Activated CD8-positive, alpha-beta T cell treated with anti-CD3 and anti-CD28 coated beads for 36 hours (primary cell): ENCODE measurements at places on chromosomes 7 and 10. TPM values are rescaled to one million over a fixed set of nuclear protein-coding genes. Genes with fewer than 3 reads are reported as not detected.

GRCh38 chr7:150800581-150801241 is at the start of gene TMEM176A:
TSS of gene TMEM176A (plus strand) at chr7:150800769. CDS start at chr7:150801551, 782 bp downstream.
- peaks cover 38% of the 10 kb centered on the region for H3K27me3 ChIP-seq
- DNase-seq: peak; percentile 19
- H3K36me3 ChIP-seq: no peaks in the 10 kb centered on the region
- peaks cover 5% of the 10 kb centered on the region for H3K4me1 ChIP-seq
- H3K4me3 ChIP-seq: peak within 1 kb of the TSS; percentile 30

- no peaks in the 10 kb centered on the region for H3K4me1 ChIP-seq
- no peaks in the 10 kb centered on the region for H3K27me3 ChIP-seq
- H3K27ac ChIP-seq: no peak overlapping the region
- H3K36me3 ChIP-seq: peaks cover 4% of the 10 kb centered on the region
- DNase-seq: peak; percentile 41
Observed at GRCh38 chr10:58291538-58292174, 22.7 kb downstream of the CISD1 start.

GRCh38 chr10:60570896-60571295 is 181.2 kb upstream of the ANK3 start:
- H3K36me3 ChIP-seq: peaks cover 1% of the 10 kb centered on the region
- peaks cover 12% of the 10 kb centered on the region for H3K27me3 ChIP-seq
- no peak overlapping the region for H3K27ac ChIP-seq
- peaks cover 28% of the 10 kb centered on the region for H3K4me1 ChIP-seq
- DNase-seq: no peak

PRSS37 gene
- not detected for total RNA-seq

AGFG2 gene
- 45.6 TPM for total RNA-seq
